GM04504 (cell line): ENCODE measurements at places on chromosomes 3 and 15.

GRCh38 chr15:35477312-35478262 lies 68.4 kb downstream of the DPH6 start:
- no peak for DNase-seq

GRCh38 chr3:53998980-53999379 lies 107.3 kb upstream of the SELENOK start:
- DNase-seq = no peak

DNA sequence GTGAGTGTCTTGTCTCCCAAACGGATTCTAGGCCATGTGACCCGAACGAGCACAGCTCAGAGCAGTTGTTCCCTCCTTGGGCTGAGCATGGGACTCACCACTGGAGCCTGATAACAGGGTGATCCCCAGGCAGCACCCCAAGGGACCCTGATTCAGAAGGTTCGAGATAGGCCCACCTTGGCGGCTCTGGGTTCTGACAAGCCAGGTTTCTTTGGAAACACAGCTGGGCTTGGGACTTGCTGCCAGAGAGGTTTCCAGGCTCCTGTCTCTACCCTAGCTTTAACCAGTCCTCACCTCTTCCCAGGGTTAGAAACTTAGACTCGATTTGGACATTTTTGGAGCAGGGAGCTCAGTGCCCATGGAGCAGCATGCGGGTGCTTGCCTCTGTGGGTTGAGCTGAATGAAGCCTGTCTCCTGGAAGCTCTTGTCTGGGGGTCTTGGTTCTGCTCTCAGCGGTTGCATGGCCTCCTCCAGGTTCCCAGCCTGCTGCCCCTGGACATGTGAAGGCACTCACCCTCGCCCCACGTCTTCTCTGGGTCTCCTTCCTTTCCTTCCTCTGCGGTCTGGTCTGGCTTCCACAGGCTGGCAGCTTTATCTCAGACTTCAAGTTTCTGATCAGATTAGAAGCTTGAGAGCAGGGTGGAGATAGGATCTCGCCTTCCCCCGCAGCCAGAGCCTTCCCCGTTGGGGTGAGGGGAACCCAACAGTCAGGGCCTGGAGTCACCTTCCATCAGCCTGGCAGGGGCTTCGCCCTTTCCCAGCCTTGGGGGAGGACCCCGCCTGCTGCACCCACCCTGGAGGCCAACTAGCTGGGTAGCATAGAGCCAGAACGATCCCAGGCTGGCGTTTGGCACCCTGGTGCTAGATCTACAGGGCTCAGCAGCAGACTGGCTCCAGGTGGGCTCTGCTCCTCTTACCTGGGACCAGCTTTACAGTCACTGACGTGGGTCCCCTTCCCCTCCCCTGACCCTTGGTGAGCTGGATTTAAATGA lies 21.0 kb downstream of the PAQR5 start:
- no peak for DNase-seq

DNA sequence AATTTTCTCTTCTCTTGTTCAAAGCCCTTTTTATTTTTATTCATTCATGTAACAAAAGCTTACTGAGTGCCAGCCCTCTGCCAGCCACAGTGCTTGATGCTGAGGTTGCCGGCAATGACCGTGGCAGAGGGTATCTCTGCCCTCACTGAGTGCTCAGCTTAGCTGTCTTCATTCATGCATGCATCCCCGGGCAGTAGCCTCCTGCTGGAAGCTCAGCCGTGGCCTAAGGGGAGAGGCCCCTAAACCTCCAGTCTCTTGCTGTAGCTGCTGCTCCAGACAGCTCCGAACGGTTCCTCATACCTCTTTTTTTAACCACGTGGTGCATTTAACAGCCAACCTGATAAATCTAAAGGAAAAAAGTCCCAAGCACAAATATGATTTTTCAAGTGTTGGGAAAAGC lies 34.6 kb upstream of the CCDC66 start:
- DNase-seq = no peak

- DNase-seq = no peak
These were observed 28.1 kb downstream of the ARHGEF26 start for GRCh38 chr3:154149286-154149685.

- peak; percentile 40 for DNase-seq
These were observed 325.3 kb downstream of the THSD4 start for GRCh38 chr15:71440489-71441110.

GRCh38 chr3:164533275-164533674 lies 545.0 kb downstream of the SI start:
- DNase-seq = no peak

- no peak for DNase-seq
These were observed 630 bp downstream of the KIF15 start for GRCh38 chr3:44762170-44762677.

GRCh38 chr3:14290631-14291385 lies 111.6 kb upstream of the SLC6A6 start:
- no peak for DNase-seq

DNA sequence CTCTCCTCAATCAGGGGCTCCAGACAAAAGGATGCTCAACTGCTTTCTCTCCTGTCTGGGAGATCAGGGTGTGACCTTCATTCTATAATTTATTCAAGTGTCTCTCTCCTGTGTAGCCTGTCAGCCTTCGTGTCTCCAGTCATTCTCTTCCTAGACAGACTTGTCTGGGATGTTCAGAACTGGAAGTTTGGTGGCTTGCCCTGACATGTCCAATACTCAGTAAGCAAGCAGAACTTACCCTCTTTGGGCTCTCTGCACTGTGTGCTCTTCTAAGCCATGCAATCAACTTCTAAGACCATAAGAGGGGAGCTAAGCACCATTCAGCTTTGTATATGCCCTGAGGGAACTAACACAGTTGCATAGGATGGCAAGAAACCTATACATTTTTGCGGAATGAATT lies 14.1 kb downstream of the ACKR2 start:
- DNase-seq = no peak

DNA sequence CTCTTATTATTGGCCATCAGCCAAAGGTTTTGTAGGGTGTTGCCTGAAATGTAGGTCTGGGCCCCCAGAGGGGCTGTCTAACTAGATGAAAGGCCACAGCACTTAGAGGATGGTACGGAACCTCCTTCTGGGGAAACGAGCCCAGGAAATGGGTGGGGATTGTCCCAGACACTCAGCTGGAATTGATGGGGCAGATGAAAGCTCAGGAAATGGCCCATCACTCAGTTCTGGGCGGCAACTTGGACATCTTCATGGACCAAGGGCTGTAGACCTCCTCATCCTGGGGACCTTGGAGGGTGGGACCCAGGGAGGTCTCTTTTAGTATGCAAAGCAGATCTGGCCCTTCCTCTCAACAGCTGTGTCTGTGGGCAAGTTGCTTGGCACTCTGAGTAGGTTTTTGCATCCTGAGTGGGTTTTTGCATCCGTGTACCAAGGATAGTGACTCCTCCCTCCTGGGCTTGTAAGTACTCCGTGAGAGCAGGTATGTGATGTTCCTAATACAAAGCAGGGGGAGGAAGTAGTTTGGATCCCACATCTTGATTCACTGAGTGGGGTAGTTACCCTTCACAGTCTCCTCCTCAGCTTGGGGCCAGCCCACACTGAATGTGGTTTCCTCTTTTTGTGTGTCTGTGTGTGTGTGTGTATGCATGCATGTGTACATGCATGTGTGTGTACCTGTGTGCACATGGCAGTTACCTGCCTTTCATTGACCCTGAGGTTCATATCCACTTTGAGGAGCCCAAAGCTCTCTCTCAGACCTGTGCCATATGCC lies 292.0 kb downstream of the RPLP1 start:
- no peak for DNase-seq

GRCh38 chr3:76405196-76405595 lies 619.8 kb upstream of the ZNF717 start:
- no peak for DNase-seq

GRCh38 chr3:45491344-45491743 lies 103.0 kb downstream of the LARS2 start:
- no peak for DNase-seq

DNA sequence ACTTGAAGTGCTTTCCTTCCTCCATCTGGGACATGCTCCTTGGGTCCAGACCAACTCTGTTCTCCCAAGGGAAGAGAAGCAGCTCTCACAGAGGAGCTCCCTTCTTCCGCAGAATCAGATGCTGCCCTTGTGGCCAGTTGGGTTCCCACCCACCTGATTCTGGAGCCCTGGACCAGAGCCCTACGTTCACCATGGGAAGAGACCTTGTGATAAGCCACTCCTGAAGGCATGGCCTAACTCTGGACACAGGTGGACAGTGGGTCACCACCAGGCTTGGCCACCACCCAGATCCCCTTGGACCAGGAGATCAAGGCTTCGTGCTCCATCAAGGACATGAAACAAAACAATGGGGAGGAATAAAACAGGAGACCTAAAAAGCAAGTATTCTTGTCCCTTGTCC lies 172.2 kb downstream of the RPLP1 start:
- no peak for DNase-seq

DNA sequence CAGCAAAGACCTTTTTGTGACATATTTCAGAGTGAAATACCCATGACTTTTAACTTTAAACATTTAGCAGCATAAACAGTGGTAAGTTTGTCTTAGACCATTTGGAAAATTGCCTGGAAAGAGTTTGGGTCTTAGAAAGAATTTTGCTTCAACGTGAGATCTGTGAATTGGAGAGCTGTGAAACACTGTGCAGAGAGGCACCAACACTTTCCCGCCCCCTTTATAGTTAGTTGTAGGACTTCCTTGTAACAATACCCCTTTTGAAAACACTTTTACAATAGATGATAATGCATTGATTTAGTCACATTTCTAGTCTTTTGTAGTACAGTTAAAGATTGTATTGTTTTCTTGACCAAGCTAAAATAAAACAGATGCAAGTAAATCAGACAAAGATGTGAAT lies 43.5 kb upstream of the MBNL1 start:
- DNase-seq = no peak

- DNase-seq = no peak
These were observed 94.7 kb upstream of the SLC7A14 start for GRCh38 chr3:170680593-170680992.

DNA sequence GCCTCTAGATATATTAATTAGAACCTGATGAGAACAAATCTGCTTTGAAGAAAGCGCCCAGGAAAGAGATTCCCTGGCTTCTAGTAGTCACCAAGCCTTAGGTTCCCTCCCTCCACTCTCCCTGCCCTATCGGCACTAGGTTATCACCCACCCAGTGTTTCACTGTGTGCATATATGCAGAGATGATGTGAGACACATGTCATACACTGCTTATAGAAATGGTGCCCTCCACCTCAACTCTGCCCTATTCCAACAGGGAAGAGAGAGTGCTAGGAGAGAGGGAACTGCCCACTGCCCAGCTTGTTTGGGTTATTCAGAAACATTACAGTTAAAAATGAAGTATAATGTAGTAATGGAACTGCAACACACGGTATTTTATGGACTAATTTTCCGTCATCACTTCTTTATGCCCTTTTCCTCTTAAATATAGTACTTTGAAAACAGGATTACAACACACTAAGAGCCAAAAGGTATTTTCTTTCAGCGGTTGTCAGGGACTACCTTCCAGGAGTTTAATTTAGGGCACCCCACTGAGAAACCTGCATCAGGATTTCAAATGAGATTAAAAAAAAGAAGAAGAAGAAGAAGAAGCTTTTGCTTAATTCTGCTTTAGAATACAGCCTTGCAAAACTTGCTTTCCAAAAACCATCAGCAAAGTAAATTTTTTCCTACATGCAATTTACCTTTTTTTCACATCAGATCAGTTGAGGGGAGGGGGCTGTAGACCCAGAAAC lies 55.3 kb downstream of the MEIS2 start:
- DNase-seq = no peak

GRCh38 chr3:178001670-178002101 lies 534.5 kb upstream of the KCNMB2 start:
- no peak for DNase-seq
